ENCODE measurements at places on chromosomes 6 and 20.

DNA sequence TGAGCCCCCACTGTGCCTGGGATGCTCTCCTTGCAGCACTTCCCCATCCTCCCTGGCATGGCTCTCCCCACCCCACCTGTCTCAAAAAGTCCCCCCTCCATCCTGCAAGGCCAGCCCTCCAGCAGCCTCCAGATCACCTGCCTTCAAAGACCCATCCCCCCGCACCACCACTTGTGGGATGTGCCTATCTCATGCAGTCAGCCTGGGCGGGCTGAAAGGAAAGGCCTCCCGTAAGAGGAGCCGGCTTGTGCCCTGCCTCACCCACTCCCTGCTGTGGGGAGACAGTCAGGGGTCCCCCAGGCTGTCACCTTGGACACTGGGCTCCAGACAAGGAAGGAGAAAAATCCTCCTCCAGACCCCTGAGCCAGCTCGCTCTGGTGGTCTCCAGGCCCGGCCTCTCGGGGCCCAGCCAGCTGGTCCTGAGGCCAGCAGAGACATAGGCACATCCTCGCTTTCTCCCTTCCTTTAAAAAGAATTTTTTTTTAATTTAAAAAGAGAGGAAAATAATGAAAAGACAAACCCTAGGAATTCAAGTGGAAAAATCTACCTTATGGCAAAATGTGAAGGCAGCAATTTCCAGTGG lies 77.3 kb downstream of the GRM4 start:
- DNase-seq: no peak

DNA sequence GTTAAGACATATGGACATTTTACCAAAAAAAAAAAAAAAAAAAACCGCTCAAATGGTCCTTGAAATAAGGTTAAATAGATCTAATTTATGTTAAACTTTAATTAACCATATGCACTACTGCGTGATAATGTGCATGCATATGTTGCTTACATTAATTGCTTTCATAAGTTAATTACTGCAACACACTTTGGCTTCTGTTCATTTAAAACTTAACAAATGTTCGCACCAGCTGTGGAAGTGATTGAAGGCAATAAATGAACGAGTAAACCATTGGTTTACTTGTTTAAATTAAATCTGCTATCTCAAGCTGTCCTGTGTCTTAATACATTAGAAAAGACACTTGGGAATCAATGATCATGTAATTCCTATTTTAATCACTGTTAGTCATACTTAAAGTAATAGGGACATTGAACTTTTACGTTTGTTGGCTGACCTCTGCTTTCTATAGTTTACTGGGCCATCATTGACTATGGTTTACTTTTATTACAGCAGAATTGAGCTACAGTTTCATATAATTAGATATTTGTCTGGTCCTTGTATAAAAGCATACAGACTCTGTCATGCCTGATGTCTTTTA lies 294.7 kb downstream of the KHDC1L start:
- DNase-seq: no peak

DNA sequence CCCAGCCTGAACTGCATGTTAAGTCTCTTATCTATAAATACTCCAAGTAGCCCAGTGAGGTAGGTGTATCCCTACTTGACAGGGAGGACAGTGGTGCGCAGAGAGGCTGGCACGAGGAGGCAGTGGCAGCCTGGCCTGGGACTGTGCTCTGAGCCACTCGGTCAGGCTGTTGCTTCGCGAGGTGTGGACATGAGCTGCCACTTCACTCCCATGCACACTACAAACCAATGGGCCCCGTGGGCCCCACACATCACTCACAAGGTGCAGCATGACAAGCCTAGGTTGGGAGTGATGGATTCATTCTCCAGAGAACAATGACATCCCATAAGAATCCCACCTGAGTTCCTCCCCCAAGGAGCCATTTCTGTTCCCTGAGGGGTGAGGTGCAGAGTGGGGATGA lies 54.9 kb downstream of the TMEM242 start:
- DNase-seq: no peak

DNA sequence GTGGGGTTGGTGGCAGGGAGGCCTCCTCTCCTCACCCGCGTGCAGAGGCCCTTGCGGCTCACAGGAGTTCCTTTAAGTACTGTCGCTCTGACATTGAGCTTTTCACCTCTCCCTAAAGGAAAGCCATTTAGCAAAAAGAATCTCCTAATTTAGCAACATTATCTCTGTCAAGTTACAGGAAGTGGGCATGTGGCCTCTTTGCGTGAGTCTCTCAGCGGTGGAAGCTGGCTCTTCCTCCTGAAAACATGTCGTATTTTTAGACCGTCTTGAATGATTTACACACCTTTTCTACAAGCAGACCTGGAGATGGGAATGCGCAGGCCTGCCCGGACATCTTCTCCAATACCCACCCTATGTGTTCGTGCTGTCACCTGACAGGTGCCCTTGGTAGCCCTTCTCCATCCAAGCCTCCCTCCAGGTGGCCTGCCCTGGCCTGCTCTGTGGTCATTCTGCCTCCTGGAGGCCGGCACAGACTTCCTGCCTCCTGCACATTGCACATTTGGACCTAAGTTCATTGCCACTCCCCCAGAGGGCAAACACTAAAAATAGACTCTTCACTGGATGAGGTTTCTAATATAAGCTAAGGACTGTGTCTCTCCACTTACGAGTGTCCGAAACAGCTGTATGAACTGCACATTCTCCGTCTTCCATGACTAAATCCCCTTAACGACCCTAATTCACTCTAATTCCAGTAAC lies 18.5 kb upstream of the PHACTR3 start:
- DNase-seq: no peak

- DNase-seq: no peak
Observed at GRCh38 chr20:34511891-34512265, 4.3 kb upstream of the DYNLRB1 start.

- no peak for DNase-seq
Observed at GRCh38 chr20:37223053-37223452, 38.6 kb downstream of the GHRH start.

DNA sequence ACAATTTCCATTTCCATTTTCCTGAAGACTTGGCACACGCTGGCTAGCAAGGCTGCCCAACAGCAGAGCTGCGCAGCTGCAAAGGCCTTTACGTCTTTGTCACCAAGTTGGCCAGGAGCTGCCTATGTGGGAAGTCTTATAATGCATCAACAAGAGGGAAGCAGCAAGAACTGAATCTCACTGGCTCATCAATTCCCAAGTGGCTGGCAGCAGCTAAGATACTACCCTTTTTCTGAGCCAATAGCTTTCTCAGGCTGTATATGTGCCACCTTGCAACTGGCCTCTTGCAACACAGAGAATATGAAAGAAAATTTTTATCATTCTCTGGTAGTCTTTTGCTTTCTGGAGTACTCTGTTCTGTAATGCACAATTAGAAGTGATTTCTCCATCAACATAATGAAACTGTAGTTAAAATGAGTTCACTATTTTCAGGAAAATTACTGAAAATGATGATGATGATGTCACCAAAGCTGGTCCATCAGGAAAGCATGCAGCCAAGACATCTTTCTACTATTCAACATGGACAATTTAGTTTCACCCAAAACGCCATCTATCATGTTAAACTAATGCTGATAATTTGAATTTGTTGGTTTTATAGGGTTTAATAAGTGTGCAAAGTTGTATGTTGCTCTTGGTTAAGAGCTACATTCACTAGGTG lies 97.3 kb upstream of the FOXA2 start:
- no peak for DNase-seq

DNA sequence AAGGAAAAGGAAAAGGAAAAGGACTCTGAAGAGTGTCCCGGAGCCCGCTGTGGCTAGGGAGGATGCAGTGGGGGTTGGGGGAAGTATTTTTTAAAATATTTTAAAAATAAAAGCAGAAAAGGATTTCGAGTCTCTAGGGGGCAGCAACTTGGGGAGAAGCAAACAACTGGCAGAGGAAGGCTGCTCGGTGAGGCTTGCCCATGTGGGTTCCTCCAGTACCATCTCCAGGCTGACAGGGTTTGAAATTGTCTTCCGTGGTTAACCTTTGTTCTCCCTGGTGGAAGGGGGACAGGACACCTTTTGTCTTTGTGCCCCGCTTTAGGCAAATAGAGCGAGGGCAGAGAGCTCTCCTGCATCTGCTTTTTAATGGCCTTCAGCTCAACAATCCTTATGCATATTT lies 60.4 kb upstream of the SNX9 start:
- DNase-seq: no peak

All from CD8-positive, alpha-beta T cell (primary cell).